Skin of body (tissue), 3 donors: ENCODE measurements at places on chromosomes 13 and 19.

DNA sequence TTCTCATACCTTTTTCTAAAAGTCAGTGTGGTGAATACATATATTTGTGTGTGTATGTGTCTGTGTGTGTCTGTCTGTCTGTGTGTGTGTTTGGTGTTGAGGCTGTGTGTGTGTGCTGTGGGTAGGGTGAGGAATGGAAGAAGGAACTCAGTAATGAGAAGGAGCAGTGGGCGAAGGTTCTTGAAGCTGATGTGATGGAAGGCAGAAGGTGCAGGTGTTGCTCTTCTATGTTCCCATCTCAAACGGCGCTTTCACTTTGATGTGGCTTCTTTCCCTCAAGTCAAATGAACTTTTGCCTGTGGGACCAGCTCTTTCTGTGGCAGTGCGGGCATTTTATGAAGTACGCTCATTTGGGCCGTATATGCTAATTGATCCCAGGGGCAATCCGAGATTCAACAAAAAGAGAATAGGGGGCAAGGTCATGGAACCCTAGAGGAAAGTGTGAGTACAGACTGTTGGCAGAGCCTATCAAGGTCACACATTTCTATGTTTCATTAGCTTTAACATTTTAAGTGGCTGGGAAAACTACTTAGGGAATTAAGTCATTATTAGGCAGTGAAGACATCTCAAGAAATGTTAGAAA lies 15.2 kb downstream of the BIVM start:
- no peak for DNase-seq

DNA sequence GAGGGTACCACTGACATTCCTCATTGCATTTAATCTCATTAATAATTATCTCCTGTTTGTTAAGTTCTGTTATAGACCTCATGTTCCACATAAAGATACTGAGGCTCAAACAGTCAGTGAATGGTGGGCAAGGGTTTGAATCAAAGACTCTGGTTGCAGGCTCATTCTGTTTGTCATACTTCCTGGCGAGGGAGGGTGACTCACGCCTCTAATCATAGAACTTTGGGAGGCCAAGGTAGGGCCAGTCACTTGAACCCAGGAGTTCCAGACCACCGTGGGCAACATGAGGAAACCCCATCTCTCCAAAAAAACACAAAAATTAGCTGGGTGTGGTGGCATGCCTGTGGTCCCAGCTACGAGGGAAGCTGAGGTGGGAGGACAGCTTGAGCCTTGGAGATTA lies 220.7 kb upstream of the MIR17HG start:
- DNase-seq, result no peak

- DNase-seq, result no peak
Measured at GRCh38 chr19:35421362-35421761, 26.7 kb upstream of the FFAR2 start.

DNA sequence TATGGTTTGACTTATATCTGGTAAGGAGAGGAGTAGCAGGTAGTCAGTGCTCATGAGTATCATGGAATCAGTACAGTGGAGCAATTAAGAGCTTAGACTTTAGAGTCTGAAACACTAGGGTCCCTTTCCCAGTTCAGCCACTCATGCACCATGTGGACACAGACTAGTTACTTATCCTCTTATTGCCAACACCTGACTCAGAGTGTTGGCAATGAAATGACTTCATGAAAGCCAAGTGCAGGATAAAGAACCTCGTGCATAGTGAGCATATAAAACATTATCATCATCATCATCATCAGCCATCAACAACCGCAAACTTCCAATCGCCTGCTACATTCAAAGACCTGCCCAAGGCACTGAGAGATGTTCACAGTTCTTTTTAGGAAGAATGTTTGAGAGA lies 164.2 kb downstream of the FOXO1 start:
- DNase-seq, result no peak

DNA sequence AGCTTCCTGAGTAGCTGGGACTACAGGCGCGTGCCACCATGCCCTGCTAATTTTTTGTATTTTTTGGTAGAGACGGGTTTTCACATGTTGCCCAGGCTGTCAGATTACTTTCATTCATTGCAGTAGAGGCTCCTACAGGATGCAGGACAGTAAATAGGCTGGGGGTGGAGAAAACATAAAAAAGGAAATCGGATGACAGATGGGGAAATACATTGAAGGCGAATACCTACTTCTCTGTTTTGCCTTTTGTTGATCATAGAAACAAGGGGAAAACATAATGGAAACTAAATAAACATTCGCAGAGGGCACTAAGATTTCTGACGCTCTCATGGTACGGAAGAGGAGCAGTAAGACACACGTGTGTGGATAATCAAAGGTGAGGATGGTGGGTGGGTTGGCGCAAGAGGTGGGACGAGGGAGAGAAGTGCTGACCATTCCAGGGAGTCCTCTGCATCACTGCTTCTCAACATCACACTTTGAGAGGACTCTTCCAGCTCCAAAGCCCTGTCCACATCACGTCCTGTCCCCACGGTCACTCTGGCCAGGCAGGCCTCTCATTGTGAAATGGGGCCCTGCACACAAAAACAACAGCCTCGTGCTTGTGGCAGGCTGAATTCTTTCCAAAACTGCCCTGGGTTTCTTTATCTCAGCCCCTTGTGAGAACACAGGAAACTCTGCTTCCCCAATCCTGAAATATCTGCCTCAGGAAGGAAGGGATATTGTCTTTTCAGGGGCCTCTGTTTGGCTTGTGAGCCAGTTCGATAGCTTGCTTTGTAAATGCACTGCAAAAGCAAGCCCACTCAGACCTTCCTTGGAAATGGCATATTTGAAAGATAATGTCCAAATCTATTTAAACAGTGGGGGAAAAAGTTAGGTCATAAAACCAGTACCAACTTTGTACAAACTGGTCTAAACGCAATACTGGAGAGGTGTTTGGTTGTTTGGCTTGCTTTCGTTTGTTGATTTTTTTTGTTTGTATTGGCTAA lies 188.5 kb downstream of the FOXO1 start:
- peak; percentile 10 for DNase-seq

- DNase-seq, result no peak
Measured at GRCh38 chr13:105719859-105720258, 815.6 kb downstream of the EFNB2 start.

DNA sequence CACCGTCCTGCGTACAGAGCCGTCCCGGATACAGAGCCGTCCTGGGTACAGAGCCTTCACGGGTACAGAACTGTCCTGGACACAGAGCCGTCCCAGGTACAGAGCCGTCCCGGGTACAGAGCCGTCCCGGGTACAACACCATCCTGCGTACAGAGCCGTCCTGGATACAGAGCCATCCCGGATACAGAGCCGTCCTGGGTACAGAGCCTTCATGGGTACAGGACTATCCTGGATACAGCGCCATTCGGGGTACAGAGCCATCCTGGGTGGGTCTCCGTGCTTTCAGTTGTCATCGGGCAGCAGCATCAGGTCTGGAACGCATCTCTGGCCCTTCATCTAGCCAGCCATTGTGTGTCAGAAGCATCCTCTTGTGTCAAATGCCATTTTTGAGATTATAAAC lies 222.3 kb upstream of the SOX1 start:
- no peak for DNase-seq

- no peak for DNase-seq
Measured at GRCh38 chr13:83839146-83839545, 43.1 kb downstream of the SLITRK1 start.

GRCh38 chr19:48319647-48320541 lies 5.5 kb upstream of the EMP3 start:
- DNase-seq, result no peak

- no peak for DNase-seq
Measured at GRCh38 chr13:46748300-46748699, 48.7 kb downstream of the ESD start.
